Activated CD4-positive, CD25-positive, alpha-beta regulatory T cell (primary cell): ENCODE measurements at places on chromosomes 11 and 22.

GRCh38 chr22:16953206-16954059, 54.6 kb downstream of the GAB4 start:
- no peak for DNase-seq

DNA sequence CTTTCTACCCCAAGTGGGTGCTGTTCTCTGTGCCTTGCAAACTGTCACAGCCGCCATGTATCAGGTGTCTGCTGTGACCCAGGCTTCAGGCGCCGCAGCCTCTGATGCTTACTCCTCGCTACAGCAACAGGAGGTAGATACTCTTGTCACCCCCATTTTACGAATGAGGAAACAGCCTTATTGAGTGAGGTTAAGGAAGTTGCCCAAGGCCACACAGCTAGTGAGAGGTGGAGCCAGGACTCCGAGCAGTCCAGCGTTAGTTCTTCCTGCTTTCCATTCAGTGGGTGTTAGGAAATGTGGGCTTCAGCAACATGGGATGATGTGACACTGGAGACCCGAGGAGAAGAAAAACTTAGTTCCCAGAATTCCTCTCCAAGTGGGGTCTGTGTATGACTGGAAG, 14.3 kb downstream of the RNF215 start:
- no peak for DNase-seq

DNA sequence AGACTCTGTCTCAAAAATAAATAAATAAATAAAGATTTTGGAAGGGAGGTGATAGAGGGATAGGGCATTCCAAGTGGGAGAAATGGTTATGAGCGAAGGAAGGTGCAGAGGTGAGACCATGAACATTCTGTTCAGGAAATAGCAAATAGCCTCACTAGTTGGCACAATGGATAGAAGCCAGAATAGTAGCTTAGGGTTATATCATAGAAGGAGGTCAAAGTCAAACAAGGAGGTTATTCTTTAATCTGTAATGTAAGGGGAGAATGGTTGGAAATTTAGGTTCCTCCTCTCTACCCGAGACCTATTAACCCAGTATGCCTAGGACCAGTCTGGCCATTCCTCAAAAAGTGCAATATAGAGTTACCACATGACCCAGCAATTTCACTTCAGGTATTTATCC, 275.8 kb downstream of the MN1 start:
- DNase-seq: no peak

- no peak for DNase-seq
Observed at GRCh38 chr11:114310095-114310494, 13.9 kb downstream of the NNMT start.

- no peak for DNase-seq
Observed at GRCh38 chr11:79150320-79150719, 290.5 kb downstream of the TENM4 start.

- DNase-seq: no peak
Observed at GRCh38 chr22:45893516-45893915, 83.4 kb downstream of the WNT7B start.

- no peak for DNase-seq
Observed at GRCh38 chr22:49010070-49010863, 817.4 kb downstream of the BRD1 start.

- DNase-seq: no peak
Observed at GRCh38 chr22:41417622-41418390, 28.8 kb downstream of the TOB2 start.

GRCh38 chr11:11960687-11961086, 47.7 kb downstream of the DKK3 start:
- no peak for DNase-seq

DNA sequence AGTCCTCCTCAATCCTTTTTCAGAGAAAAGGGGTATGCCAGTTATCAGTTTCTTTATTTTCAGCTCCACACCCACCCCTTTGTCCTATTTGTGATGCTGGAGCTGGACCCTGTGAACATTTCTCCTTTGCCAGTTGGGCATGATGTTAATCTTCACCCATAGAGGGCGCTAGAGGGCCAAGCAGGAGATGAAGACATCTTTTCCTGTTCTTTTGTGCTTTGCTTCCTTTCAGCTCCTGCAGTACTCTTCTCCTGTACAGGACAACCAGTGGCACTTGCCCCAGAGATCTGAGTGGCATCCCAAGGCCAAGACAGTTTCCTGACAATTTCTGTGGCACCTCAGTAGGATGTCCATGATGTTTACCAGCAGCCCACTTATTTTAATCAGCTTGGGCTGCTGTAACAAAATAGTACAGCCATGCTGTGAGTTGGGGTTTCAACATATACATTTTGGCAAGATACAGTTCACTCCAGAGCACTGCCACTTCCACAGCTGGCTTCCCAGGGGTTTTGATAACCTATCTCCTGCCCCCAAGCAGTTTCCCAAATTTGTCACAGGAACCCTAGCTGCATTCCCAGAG, 4.6 kb downstream of the SAA2 start:
- DNase-seq: peak; percentile 15

GRCh38 chr11:62770778-62771143, 435 bp upstream of the TAF6L start:
- DNase-seq: no peak

DNA sequence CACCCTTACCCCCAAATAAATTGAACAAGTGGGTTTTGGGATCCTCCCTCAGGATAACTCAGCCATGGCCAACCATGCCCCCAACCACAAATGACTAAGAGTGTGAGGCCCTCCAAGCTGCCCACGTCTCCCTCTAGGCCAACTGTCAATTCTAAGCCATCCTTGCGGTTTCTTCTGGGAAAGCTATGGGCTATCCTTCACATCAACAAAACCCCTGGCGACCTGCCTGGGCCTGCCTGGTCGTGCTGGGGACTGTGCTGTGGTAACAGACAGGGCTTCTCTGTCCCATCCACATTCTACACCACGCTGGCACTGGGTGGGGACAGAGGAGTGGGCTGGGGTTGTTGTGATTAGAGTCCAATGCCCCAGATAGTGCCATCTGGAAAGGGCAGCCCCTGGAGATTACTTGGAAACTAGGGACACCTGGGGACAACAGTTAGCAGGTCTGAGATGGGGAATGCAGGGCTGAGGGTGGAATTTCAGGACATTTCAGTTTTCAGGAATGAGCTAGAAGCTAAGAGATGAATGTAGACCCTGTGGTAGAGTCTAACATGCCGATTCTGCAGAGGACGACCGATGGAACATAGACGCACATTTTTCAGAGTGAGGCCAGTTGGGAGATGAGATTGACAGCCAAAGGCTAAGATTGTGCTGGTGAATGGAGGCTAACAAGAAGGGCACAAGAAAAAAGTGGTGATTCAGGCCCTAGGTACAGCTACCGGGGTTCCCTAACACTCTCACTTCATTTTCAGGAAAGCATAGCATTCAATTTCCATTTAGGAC, 131.9 kb downstream of the RASSF10 start:
- no peak for DNase-seq

DNA sequence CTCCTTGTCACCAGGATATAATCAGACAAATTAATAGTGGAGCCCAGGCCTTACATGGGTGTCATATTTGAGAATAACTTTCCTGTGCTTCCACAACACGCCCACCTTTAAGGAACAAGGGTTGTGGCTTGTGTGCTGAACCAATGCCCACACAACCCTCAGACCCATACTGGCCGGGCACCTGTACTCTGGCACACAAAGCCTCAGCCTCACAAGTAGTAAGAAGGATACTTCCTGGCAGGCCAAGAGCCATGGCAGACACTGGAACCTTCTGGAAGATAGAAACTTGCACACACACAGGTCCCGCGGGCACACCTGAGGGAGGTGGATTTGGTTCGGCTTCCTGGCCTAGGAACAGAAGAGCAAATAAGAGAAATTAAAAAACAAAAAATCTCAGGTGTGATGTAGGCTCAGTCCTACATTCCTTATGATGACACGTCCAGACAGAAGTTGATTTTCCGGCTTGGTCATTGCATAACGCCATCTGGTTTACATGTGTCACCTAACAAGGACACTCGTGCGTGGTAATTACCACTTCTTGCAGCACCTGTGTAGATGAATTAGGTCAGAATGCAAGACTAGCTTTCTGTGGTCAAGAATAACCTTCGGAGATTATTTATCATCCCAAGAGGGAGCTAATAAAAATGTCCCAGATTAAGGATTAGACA, 5.8 kb upstream of the BRD1 start:
- no peak for DNase-seq

DNA sequence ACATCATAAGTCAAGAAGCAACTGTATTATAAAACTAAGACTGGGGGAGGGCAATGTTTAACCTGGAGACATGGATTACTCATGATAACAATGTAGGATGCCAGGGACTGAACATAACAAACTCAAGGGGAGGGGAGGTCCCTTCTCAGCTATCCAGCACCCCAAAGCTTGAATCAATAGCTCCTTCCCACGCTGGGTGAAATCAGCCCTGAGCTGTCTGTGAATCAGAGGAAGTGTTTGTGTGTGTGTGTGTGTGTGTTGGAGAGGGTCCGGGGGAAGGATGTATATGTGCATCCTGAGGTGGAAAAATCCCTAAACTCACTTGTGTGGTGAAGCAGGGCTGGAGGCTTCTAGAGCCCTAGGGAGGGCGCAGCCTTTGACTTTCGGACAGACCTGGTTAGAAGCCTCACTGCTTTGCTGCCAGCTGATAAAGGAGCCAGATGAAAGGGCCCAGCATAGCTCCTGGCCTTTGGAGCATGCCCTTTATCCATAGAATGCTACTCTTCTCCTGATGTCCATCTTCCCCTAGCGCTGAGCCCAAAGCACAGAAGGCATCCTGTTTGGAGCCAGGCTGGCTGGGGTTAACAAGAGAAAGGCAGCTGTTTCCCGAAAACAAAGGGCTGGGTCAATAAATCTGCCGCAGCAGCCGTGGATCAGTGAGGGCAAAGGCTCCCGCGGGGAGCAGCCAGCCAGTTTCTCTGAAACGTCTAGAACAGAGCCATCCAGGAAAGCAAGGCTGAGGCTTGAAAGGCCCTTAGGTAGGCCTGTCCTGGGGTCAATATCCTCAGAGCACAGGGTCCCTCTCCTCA, 35.8 kb downstream of the TNKS1BP1 start:
- DNase-seq: no peak

DNA sequence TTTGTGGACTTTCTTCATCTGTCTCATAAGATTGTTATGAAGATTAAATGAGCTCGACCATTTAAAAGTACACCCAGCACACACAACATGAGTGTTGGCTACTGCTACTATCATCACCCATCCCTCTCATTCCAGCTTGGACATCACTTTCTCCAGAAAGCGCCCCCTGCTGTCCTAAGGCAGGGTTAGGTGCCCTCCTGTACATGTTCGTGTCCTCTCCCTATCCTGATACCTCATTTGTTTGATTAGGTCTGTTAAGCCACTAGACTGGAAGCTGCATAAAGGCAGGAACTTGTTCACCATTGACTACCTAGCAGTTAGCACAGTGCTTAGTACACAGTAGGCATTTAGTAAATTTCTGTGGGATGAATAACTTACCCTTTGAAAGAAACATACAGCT, 85.5 kb downstream of the ENTHD1 start:
- DNase-seq: no peak

DNA sequence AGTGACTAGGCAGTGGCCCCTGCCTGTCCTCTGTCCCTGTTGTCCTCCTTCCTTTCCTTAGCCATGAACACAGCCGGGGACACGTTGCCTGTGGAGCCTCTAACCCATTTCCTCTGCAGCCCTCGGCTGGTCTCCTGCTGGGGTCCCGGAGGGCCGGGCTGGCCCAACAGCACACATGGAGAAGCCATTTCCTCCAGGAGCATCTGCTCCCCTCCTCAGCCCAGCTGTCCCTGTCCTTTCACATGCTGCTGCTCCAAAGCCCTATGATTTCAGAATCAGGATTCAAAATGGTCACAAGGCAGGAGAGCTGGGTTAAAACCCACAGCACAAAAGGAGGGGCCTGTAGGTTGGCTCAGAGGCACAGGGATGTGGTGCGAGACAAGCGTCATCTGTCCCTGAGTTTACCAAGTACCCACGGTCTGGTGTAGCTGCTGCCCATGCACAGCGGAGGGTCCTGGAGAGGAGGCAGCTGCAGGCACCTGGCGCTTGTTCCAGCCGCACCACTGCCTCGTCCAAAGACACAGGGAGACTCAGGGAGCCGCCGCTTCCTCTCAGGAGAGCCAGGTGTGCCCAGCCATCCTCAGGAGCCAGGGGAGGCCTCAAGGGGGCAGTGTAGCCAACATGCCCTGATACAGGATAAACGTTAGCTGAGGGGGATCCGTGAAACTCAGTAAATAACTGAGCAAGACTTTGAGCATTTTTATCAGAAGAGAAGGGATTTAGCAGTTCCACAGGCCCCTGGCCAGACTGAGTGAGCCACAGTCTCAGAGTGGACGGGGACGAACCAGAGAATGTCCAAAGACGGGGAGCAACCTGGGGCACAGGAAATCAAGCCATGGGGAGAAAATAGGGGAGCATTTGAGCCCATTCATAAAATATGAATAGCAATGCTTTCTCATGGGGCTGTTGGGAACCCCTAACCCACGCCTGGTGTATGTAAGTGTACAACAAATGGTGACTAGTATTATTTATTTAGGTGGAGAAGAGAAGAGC, 3.9 kb upstream of the VSIG10L2 start:
- no peak for DNase-seq

GRCh38 chr11:27642954-27643353, 57.3 kb downstream of the BDNF start:
- DNase-seq: no peak

DNA sequence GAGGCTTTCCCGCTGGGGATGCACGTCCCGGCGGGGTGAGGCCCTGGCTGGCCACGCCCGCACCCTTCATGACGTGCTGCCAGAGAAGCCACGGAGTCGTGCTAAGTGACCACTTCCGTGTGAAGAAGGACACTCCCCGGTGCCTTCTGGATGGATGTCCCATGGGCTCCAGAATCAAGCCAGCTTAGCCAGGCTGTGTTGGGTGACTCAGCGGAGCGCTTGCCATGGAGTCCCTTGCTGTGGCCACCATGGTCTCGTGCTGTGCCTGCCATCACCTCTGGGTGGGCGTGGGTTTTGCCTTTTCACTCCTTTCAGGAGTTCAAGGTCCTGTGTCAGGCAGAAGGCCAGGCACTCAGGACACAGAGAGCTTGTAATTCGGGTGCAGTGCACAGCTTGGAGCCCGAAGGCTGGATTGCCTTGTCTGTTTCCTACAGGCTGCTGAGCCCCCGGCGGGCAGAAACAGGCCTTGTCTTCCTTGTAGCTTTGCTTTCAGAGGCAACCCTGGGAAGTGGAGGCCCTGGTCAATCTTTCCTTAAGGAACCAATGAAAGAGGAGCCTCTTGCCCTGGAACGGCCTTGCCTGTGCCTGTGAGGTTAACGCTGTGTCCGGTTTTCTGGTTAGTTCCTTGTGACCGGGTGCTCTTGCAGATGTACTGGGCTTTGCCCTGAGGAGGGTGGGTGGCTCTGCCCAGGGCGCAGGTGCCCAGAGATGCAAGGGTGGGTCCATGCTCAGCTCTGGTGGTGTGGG, 268.6 kb downstream of the TBC1D22A start:
- DNase-seq: no peak

DNA sequence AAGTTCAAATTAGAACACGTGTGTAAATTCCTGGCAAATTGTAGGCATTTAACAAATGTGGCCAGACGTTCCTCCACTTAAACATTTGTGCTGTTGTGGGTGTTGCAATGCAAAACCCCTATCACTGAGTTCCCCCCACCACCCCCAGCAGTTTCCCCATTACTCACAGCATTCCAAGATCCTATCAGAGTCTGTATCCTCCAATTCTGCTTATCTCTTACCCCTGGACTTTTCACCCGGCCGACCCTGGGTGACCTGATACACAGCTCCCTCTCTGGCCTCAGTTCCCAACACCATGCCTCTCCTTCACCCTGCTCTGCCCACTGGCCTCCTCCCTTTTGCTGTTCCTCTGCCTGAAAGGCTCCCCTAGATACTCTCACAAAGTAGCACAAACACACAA, 31.4 kb upstream of the AQP11 start:
- no peak for DNase-seq

- no peak for DNase-seq
Observed at GRCh38 chr11:96267496-96268032, 75.4 kb downstream of the MAML2 start.

- no peak for DNase-seq
Observed at GRCh38 chr22:35637254-35637653, 11.0 kb upstream of the APOL6 start.
